Stimulated activated CD4-positive, alpha-beta T cell treated with anti-CD3 and anti-CD28 coated beads, Interleukin-1b, Interleukin-23, amount 100 ng/mL, for 24 hours (primary cell): ENCODE measurements at places on chromosomes 2 and 18.

- no peak for DNase-seq
Measured at GRCh38 chr2:138722316-138722715, 57.9 kb downstream of the NXPH2 start.

GRCh38 chr2:74836675-74837401 lies 2.9 kb downstream of the HK2 start:
- no peak for DNase-seq

DNA sequence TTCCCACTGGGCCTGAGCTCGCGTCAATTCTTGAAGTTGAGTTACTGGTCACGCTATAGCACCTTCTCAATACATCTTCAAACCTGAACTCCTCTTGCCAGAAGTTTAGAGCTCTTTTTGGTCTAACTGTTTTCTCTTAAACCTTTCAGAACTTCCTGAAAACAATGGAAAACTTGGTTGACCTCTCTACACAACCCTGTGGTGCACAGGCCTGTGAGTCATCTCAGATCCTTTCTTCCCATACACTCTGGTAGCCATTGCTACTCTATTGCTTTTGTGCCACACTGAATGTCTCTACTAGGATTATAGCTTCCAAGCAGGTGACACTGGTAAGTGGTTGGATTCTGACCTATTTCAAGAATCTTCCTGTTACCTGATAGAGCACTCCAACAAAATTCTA lies 321.5 kb upstream of the FSIP2 start:
- no peak for DNase-seq

DNA sequence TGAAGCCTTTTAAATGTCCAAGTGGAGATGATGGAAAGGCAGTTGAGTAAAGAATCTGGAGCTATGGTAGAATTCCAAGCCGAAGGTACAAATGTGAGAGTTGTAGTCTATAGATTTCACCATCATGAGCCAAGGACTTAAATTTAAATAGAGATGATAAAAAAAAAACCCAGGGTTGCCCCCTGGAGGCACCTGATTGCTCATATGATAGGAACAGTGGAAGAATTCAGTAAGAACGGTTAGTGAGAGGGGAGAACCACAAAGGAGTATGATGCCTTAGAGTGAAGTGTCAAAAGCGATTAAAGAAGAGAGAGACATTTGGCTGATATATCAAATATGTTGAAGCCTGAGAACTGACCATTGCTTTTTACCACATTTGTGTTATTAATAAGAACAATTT lies 11.9 kb downstream of the NYAP2 start:
- DNase-seq = no peak

- DNase-seq = no peak
Measured at GRCh38 chr2:17682098-17682857, 71.3 kb downstream of the SMC6 start.

DNA sequence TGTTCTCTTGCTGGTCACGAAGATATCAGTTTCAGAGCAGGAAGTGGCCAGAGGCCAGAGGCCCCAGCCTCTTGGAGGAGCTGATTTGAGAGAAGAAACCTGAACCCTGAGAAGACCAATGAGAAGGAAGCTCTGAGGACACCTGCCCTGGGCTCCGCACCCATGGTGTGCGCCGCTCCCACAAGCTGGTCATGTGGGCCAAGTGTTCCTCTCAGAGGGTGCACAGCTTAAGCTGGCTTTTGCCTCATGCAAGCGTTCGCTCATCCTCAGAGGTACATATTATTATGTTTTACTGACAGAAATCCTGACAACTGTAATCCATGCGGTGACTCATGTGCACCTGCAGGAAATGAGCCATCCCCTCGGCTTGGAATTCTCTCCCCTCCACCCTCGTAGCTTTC lies 316.1 kb upstream of the MYT1L start:
- DNase-seq = no peak

DNA sequence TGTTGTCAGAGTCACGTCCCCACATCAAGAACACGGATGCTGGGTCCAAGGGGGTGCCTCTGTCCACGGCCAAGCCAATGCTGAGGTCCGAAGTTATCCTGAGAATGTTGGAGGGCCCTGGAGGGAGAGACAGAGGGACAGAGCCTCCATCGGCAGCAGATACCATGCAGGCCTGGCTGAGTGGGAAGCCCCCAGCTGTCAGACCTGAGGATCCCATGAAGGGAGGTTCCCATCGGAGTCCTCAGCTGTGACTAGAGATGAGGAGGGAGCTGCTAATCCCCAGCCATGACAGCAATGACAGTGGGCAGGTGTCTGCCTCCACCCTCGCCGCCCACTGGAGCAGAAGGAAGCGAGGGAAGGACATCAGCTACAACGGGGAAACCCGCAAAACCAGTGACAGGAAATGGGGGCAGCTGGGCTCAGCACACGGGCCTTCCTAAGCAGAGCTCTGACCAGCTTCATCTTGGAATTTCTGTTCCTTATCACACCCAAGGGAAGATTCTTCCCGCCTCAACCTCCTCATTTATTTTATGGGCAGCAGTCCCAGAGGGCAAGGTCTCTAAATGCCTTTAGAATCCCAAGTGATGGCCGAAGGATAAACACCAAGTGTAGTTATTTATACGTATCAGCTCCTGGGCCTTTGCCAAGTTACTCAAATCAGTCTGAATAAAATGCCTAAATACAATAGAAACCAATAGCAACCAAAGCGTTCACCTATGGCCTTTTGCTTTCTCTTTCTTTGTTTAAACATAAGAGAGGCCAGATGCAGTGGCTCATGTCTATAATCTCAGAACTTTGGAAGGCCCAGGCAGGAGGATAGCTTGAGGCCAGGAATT lies 32.2 kb downstream of the FAM178B start:
- no peak for DNase-seq

- no peak for DNase-seq
Measured at GRCh38 chr2:72457801-72458516, 310.3 kb upstream of the CYP26B1 start.

GRCh38 chr18:76388261-76388660 lies 106.8 kb downstream of the ZNF516 start:
- DNase-seq = no peak

DNA sequence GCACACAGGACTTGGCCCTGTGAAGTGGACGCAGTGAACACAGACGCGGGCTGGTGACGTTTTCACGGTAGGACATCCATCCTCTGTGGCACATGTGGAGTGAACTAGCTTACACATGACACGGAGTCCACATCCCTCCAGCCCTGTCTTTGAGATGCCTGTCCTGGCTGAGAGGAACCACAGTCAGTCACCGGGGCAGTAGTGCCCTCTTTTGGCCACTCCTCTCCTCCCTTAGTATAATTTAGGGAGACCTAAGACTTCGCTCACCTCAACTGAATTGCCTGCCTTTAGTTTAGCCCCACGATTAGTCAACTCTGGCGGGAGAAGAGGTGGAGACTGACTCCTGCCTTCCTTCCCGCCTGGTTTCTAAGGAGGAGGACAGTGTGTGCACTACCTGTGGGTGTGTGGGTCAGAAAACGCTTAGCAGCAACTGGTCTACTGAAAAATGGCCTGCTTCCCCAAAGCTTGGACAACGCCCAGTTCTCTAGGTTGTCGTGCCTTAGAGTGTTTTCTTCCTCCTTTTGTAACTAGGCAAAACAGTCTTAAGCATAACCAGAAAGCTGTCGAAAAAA lies 70.6 kb downstream of the MBP start:
- no peak for DNase-seq
